ENCODE measurements at places on chromosomes 16 and 17. TPM values are rescaled to one million over a fixed set of nuclear protein-coding genes. Genes with fewer than 3 reads are reported as not detected.

The SMG6 gene
- total RNA-seq: 46.1 TPM

The HS3ST3B1 gene
- total RNA-seq: 7.5 TPM

The WFIKKN1 gene
- total RNA-seq: 0.86 TPM

The BMERB1 gene
- 46.1 TPM for total RNA-seq

The INCA1 gene
- under 0.01 TPM for total RNA-seq

The MSLN gene
- 0.86 TPM for total RNA-seq

The CCDC137 gene
- total RNA-seq: 11.8 TPM

The SCIMP gene
- not detected for total RNA-seq

The KRT32 gene
- total RNA-seq: 0.18 TPM

The SLC16A6 gene
- total RNA-seq: 0.29 TPM

The BRIP1 gene
- total RNA-seq: 3.2 TPM

The KRTAP9-4 gene
- not detected for total RNA-seq

The TBC1D3G gene
- not detected for total RNA-seq

The INTS2 gene
- 17.0 TPM for total RNA-seq

The TBC1D3H gene
- not detected for total RNA-seq

The CENPN gene
- 32.0 TPM for total RNA-seq

The ADAD2 gene
- total RNA-seq: not detected

The IL17C gene
- total RNA-seq: 1.4 TPM

The NR1D1 gene
- total RNA-seq: 4.9 TPM

The KCNJ16 gene
- total RNA-seq: not detected

The TBC1D16 gene
- total RNA-seq: 29.8 TPM

The TUBG1 gene
- 87.6 TPM for total RNA-seq

The KRTAP3-2 gene
- total RNA-seq: not detected
